ENCODE measurements at places on chromosomes 6 and 20.
A peak's percentile ranks its signal among the peaks of the same experiment; 100 is the strongest.

DNA sequence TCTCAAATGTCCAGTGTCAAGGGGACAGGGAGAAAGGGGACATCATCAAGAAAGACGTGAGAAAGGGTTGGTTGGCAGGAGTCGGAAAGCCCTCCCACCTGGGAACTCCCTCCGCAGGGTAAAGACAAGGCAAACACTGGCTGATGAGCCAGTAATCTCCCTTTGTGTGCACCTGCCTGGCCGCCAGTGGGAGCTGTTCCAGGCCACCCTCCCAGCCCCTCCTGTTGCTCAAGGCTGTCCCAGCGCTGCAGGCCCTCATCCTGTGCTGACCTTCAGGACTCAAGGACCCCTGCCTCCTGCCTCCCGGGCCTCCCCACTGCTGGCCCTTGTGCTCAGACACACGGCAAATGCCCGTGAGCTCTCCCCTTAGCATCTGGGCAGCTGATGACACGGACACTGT is 7.4 kb downstream of the FRMD1 start:
- no peaks in the 10 kb centered on the region for H3K4me1 ChIP-seq
- H3K27me3 ChIP-seq: no peaks in the 10 kb centered on the region
- no peak overlapping the region for H3K4me3 ChIP-seq
- H3K36me3 ChIP-seq: no peaks in the 10 kb centered on the region

DNA sequence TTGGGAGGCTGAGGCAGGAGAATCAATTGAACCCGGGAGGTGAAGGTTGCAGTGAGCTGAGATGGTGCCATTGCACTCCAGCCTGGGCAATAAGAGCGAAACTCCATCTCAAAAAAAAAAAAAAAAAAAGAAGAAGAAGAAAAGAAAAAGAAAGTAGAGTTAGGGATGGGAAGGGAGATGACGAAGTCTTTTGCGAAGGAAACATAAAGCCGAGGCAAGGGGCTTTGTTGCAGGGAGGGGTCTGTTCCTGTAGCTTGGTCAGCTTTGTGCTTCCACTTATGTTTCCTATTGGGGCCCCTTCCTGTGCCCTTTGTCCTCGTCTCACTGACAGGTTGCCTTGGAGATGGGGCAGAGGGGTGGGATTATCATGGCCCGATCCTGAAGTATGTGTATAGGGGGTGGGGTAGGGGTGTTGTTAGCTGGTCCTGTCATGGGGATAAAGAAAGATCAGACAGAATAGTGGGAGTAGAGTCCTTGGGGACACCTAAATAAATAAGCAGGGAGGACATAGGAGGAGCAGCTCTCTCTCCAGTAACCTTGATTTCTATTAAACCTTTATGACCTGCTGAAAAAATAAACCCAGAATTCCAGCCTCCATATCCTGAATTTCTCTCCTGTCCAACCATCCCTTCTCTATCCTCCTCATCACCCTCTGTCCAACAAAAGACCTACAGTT is 1.1 kb upstream of the CLIC1 start:
- H3K4me3 ChIP-seq: peak overlapping the region; percentile 98
- no peaks in the 10 kb centered on the region for H3K27me3 ChIP-seq
- H3K36me3 ChIP-seq: peaks cover 13% of the 10 kb centered on the region
- H3K27ac ChIP-seq: peak overlapping the region; percentile 81

DNA sequence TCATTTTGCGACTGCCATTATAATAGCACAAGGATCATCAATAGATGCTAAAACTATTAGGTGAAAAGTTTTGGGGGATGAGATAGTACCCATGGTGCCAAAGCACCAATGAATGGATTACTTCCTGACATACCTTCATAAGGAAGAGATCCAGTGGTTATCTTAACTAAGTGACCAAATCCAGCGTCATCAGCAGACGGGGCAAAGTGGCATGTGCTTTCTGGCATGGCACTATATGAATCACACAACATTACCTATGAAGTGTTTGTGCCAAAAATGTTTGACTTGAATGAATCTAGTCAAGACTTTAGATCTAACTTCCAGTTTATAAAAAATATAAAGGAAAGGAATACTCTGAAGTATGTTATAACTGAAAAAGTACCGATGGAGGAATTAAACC is 10.8 kb downstream of the TRIM26 start:
- no peak overlapping the region for H3K4me3 ChIP-seq
- DNase-seq: no peak
- H3K4me1 ChIP-seq: peaks cover 57% of the 10 kb centered on the region
- H3K27me3 ChIP-seq: no peaks in the 10 kb centered on the region

- no peaks in the 10 kb centered on the region for H3K4me1 ChIP-seq
- H3K27me3 ChIP-seq: no peaks in the 10 kb centered on the region
- no peak for DNase-seq
Observed at GRCh38 chr6:22809370-22809769, 240.0 kb downstream of the HDGFL1 start.

GRCh38 chr6:143698759-143699429 is 21.1 kb downstream of the PHACTR2 start:
- H3K4me1 ChIP-seq: peaks cover 12% of the 10 kb centered on the region
- no peak overlapping the region for H3K27ac ChIP-seq
- no peak for DNase-seq
- no peaks in the 10 kb centered on the region for H3K36me3 ChIP-seq

GRCh38 chr20:64053841-64054661 is 4.6 kb upstream of the SOX18 start:
- peaks cover 30% of the 10 kb centered on the region for H3K27me3 ChIP-seq
- no peak for DNase-seq
- H3K27ac ChIP-seq: no peak overlapping the region
- no peaks in the 10 kb centered on the region for H3K36me3 ChIP-seq
- peak overlapping the region; percentile 10 for H3K4me3 ChIP-seq

- no peaks in the 10 kb centered on the region for H3K4me1 ChIP-seq
- H3K36me3 ChIP-seq: no peaks in the 10 kb centered on the region
- no peak overlapping the region for H3K4me3 ChIP-seq
- H3K27me3 ChIP-seq: peaks cover 9% of the 10 kb centered on the region
Observed at GRCh38 chr20:44398335-44398734, 42.8 kb downstream of the HNF4A start.

DNA sequence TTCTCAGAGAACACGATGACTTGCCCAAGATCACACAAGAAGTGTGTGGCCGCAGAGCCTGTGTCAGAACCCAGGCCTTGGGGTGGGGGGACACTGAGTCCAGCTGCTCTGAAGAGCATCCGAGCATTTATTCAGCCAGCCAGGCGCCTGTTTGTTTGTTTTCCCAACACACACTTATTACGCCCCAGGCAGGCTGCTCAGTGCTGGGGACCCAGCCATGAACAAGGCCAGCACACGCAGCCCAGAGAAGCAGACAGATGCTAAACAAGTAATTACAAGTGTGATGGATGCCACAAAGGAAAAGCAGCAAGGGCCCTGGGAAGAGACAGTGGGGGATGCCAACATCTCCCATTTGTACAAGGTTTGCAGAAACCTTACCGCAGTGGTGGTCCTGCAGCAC is 19.4 kb upstream of the SIRPA start:
- DNase-seq: no peak
- no peaks in the 10 kb centered on the region for H3K4me1 ChIP-seq
- no peak overlapping the region for H3K27ac ChIP-seq

GRCh38 chr6:30465595-30466306 is 23.6 kb upstream of the HLA-E start:
- DNase-seq: no peak
- peaks cover 62% of the 10 kb centered on the region for H3K27me3 ChIP-seq
- peaks cover 42% of the 10 kb centered on the region for H3K4me1 ChIP-seq
- no peak overlapping the region for H3K4me3 ChIP-seq
- H3K36me3 ChIP-seq: no peaks in the 10 kb centered on the region

- no peak for DNase-seq
- H3K4me3 ChIP-seq: no peak overlapping the region
- no peaks in the 10 kb centered on the region for H3K36me3 ChIP-seq
- no peaks in the 10 kb centered on the region for H3K4me1 ChIP-seq
- H3K27ac ChIP-seq: no peak overlapping the region
- H3K27me3 ChIP-seq: no peaks in the 10 kb centered on the region
Observed at GRCh38 chr6:62465206-62465605, 179.2 kb upstream of the KHDRBS2 start.

DNA sequence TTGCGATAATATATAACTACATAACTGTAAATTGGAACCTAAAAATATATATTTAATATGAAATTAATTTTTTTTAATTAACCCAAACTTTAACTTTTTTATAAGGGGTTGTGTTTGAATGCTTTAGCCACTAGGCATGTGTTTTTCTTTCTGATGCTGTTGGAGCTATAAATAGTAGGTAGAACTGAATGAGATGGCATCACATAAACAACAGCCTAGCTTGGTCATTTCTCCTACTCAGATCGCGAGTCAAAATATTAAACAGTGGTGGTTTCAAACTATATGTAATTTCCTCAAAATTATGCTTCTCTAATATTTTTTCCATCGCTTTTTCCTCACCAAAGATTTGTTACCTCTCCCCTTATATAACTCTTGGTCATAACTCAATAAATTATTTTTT is 243.2 kb downstream of the ARID1B start:
- H3K27ac ChIP-seq: peak overlapping the region; percentile 99
- H3K27me3 ChIP-seq: no peaks in the 10 kb centered on the region
- H3K4me1 ChIP-seq: peaks cover 18% of the 10 kb centered on the region
- no peaks in the 10 kb centered on the region for H3K36me3 ChIP-seq
- no peak for DNase-seq

DNA sequence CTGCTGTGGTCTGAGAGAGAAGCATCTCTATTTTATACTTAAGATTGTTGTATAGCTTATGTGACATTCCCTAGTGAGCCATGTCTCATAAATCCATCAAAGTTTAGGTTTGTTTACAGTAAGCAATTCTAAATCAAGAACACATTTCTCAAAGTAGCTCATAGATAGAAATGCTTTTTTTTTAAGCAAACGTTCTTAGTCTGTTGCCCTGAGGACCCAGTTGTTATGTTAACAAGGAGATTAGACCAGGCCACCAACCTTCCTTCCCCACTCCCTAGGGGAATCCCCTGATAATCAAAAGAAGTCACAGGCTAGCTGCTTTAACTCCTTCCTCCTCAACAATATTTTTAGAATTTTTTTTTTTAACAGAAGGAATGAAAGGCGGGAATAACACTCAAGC is 169.0 kb downstream of the FUT9 start:
- H3K4me1 ChIP-seq: no peaks in the 10 kb centered on the region
- H3K27me3 ChIP-seq: peaks cover 5% of the 10 kb centered on the region
- H3K4me3 ChIP-seq: no peak overlapping the region
- H3K27ac ChIP-seq: no peak overlapping the region
- no peaks in the 10 kb centered on the region for H3K36me3 ChIP-seq

- peak overlapping the region; percentile 95 for H3K4me3 ChIP-seq
- H3K4me1 ChIP-seq: peaks cover 62% of the 10 kb centered on the region
- H3K27ac ChIP-seq: peak overlapping the region; percentile 95
- no peaks in the 10 kb centered on the region for H3K27me3 ChIP-seq
- no peak for DNase-seq
Observed at GRCh38 chr20:33812152-33812849, 1.2 kb downstream of the CHMP4B start.

- DNase-seq: no peak
- H3K4me3 ChIP-seq: no peak overlapping the region
- H3K4me1 ChIP-seq: peaks cover 7% of the 10 kb centered on the region
- no peaks in the 10 kb centered on the region for H3K36me3 ChIP-seq
Observed at GRCh38 chr20:50506270-50506579, 4.0 kb upstream of the PTPN1 start.

GRCh38 chr20:4894981-4895381 is 106.3 kb downstream of the SLC23A2 start:
- H3K4me1 ChIP-seq: peaks cover 11% of the 10 kb centered on the region
- peak overlapping the region; percentile 38 for H3K27ac ChIP-seq
- DNase-seq: no peak
- no peaks in the 10 kb centered on the region for H3K27me3 ChIP-seq
- H3K36me3 ChIP-seq: peaks cover 4% of the 10 kb centered on the region

- H3K27me3 ChIP-seq: no peaks in the 10 kb centered on the region
- H3K36me3 ChIP-seq: no peaks in the 10 kb centered on the region
- H3K4me1 ChIP-seq: no peaks in the 10 kb centered on the region
- H3K27ac ChIP-seq: no peak overlapping the region
- no peak overlapping the region for H3K4me3 ChIP-seq
Observed at GRCh38 chr6:143233554-143234285, 173.0 kb downstream of the AIG1 start.

DNA sequence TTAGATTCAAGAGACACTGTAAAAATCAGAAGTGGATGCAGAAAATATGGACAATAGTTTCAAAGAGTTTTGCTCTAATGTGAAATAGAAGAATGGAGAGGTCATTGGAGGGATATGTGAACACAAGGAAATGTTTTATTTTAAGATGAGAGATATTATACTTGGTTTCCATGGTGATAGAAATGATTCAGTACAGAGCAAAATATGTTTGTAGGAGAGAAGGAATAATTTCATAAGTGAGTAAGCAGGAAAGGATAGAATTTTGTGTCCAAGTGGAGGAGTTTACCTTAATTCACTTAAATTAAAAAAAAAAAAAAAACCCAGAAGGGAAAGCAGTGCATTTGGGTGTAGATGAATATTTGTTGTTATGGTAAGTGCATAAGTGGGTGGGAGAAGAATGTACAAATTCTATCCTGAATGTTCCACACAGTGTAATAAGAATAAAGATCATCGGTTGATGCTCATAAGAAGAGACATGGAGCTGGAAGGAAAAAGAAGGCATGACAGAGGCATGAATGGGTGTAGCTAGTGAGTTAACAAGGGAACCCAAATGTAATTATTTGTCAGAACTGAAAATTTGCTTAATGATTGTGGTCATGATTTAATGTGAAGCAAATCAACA is 688.9 kb upstream of the GJE1 start:
- H3K4me3 ChIP-seq: no peak overlapping the region
- H3K27ac ChIP-seq: no peak overlapping the region
- H3K4me1 ChIP-seq: no peaks in the 10 kb centered on the region
- DNase-seq: no peak
- H3K36me3 ChIP-seq: no peaks in the 10 kb centered on the region
- H3K27me3 ChIP-seq: no peaks in the 10 kb centered on the region

DNA sequence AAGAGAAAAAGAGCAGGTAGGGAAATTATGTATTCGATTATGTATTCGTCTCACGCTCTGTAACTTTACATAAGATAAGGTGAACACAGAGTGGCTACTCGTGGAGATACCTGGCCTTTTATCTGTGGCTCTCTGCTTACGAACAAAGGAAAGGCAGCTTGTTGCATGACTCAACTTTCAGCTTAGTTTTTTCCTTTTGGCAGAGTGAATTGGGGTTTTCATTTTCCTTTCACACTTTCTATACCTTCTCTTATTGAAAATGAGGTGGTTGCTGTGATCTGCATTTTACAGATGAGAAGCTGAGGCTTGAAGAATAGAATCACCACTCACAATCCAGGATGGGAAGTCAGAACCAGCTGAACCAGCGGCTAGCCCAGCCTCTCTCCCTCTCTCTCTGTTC is 13.3 kb upstream of the KCNK15 start:
- peaks cover 11% of the 10 kb centered on the region for H3K4me1 ChIP-seq
- H3K4me3 ChIP-seq: no peak overlapping the region
- DNase-seq: no peak
- H3K27ac ChIP-seq: peak overlapping the region; percentile 65

- DNase-seq: no peak
- no peak overlapping the region for H3K27ac ChIP-seq
- H3K27me3 ChIP-seq: peaks cover 13% of the 10 kb centered on the region
- no peak overlapping the region for H3K4me3 ChIP-seq
- H3K36me3 ChIP-seq: no peaks in the 10 kb centered on the region
Observed at GRCh38 chr6:139778106-139778505, 403.7 kb upstream of the CITED2 start.

DNA sequence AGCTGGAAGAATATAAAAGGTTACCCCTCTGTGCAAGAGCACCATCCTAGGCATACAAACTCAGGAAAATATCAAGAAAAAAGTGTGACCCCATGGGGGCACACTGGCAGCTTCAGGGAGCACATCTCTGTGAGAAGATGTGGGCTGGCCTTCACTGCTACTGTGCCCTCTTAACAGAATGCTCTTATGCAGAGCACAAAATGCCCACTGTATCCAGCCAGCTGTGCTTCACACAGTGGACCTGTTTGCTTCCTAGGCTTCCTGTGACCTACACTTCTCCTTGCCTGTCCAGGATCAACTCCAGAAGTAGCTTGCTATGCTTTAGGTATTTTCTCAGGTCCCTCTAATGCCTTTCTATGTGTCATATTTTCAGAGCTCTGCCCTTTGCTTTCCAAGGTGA is 380.2 kb upstream of the MMS22L start:
- no peak overlapping the region for H3K27ac ChIP-seq
- H3K27me3 ChIP-seq: no peaks in the 10 kb centered on the region
- no peaks in the 10 kb centered on the region for H3K4me1 ChIP-seq
- H3K36me3 ChIP-seq: no peaks in the 10 kb centered on the region
